ENCODE measurements at places on chromosomes 11 and 22.

DNA sequence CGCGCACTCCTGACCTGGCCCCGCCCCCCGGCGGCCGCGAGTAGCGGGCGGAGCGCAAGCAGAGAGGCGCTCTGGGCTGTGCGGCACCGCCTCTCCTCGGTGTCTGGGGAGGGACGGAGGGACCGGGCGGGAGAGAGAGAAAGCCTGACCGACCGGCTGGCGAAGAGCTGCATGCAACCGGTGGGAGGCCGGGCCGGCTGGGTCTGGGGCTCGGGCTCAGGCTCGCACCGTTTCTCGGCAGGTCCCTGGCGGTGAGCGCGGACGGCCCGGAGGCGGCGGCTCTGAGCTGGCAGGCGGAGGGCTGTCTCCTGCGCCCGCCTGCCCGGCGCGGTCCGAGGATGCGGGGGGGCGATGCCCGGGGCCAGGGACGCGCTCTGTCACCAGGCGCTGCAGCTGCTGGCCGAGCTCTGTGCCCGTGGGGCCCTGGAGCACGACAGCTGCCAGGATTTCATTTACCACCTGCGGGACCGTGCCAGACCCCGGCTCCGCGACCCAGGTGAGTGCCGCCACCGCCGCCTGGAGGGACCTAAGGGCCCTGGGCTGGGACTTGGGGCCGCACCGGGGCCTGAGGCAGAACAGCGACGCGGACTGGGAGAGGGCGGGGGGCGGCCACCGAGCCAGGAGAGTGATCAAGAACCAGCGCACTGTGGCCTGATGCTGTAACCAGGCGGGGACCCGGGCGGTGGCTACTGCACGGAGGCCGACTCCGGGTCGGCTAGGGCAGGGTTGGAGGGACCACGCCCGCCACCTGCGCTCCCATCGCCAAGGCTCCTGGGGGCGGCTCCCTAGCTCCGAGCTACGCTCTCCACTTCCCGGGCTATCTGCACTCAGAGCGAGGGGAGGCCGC, at the start of gene SYT9:
SYT9 (plus strand) TSS at position 69 of the 847 bp plus-strand sequence; CDS start at position 352, 283 bp downstream.
- DNase-seq: no peak

DNA sequence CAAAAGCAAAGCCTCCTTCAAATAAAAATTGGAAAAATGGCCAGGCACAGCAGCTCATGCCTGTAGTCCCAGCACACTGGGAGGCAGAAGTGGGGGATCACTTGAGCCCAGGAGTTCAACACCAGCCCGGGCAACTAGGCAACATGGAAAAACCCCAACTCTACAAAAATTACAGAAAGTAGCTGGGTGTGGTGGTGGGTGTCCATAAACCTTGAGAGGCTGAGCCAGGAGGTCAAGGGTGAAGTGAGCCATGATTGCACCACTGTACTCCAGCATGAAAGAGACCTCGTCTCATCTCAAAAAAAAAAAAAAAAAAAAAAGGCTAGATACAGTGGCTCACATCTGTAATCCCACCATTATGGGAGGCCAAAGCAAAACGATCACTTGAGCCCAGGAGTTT, 22.3 kb downstream of the DDX6 start:
- no peak for DNase-seq

GRCh38 chr11:22193348-22194051, 615 bp downstream of the ANO5 start:
- DNase-seq: no peak

DNA sequence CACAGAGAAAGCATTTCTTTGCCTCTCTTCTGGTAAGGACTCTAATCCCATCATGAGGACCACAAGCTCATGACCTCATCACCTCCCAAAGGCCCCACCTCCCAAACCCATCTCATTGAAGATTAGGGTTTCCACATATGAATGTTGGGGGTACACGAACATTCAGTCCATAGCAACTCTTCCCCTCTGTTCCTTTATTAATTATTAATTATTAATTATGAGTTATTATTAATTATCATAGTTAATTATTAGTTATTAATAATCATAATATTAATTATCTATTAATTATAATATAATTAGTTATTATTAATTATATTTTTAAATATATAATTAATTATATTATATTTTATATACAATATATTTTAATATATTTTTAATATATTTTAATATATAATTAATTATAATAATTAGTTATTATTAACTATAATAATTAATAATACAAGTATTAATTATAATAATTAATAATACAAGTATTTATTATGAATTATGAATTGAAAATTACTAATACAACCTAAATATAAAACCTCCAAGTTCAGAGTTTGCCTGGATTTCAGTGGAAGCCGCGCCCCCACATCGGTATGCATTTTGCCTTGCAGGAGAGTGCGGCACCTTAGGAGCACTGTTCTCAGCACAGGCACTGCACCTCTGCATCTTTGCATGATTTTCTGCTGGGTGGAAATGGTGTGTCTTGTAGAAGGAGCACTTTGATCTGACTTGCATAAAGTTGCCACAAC, 128.0 kb upstream of the FGF3 start:
- no peak for DNase-seq

- DNase-seq: no peak
Observed at GRCh38 chr11:12434325-12434654, 56.9 kb downstream of the PARVA start.

- no peak for DNase-seq
Observed at GRCh38 chr22:30002861-30003486, 77.3 kb upstream of the HORMAD2 start.
